GM03348 (cell line): ENCODE measurements at places on chromosomes 16 and 17.

DNA sequence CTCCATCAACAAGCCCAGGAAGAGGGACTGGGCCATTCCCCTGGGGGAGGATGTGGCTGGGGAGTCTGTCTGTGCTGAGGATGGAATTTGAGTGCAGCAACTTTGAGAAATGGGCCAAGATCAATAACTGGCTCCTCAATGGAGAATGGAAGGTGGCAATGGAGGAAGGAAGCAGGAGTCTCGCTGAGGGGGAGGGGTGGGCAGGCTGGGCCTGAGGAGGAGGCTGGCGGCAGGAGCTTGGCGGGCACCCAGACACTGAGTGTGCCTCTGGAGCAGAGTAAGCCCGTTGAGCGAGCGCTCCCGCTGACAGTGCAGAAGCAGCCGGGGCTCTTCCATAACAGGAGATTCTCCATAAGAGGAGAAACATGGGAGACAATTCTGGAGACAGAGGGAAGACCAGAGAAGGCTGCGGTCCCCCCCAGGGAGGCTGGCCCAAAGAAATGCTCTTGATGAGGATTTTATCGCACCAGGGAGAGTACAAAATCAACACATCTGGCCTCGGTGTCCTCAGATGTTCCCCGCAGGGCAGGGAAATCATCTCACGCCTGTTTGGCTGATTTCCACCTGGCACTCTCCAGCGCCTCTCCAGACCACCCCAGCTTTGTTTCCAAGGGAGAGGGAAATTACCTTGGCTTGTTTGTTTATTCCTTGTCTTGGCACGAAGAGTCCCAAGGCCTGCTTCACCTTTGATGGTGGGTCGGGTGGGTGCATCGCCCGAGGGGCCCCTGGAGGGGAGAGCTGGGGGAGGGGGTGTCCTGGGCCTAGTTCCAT, 2.8 kb upstream of the MMP15 start:
- DNase-seq = peak; percentile 87

DNA sequence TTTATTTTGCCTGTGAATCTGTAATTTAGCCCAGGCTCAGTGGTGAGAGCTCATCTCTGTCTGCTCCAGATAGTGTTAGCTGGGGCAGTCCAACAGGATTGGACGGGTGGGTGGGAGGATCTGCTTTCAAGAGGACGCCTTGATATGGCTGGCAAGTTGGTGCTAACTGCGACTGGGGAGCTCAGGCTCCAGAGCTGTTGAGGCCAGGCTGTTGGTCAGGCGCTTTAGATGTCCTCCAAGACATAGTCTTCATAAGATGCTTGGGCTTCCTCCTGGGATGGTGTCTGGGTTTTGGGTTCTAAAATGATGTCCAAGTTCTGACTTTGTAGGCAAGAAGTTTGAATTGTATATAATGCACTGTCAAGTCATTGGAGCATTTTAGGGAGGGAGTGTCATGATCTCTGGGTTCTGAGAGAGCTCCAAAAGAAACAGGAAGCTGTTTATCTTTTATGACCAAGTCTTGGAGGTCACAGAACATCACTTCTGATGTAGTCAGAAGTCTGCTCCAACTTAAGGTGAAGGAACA, 12.8 kb upstream of the PCTP start:
- no peak for DNase-seq

- no peak for DNase-seq
Observed at GRCh38 chr16:10833271-10833670, 14.7 kb upstream of the TVP23A start.

GRCh38 chr17:66906321-66907278, 57.9 kb upstream of the CACNG4 start:
- DNase-seq = peak; percentile 84

- DNase-seq = no peak
Observed at GRCh38 chr16:76346210-76346609, 69.0 kb downstream of the CNTNAP4 start.

GRCh38 chr17:29524692-29525091, 42.1 kb downstream of the ABHD15 start:
- DNase-seq = no peak

GRCh38 chr16:56450275-56450985, 702 bp downstream of the NUDT21 start:
- peak; percentile 48 for DNase-seq

DNA sequence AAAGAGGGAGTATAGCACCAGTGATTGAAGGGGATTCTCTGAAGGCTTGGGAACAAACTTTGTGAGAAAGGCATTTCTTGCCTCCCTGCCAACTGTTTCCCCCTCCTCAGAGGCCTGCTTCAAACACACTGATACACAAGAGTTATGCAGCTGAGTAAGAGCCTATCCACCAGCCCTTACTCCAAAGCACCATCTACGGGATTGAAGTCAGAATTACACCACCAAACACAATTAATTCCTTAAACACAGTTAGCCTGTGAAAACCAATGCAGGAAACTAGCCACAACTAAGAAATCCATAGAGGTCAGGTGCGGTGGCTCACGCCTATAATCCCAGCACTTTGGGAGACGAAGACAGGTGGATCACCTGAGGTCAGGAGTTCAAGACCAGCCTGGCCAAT, 138.3 kb downstream of the SHCBP1 start:
- DNase-seq = no peak

GRCh38 chr17:61366715-61367413, 32.8 kb upstream of the TBX2 start:
- DNase-seq = no peak

DNA sequence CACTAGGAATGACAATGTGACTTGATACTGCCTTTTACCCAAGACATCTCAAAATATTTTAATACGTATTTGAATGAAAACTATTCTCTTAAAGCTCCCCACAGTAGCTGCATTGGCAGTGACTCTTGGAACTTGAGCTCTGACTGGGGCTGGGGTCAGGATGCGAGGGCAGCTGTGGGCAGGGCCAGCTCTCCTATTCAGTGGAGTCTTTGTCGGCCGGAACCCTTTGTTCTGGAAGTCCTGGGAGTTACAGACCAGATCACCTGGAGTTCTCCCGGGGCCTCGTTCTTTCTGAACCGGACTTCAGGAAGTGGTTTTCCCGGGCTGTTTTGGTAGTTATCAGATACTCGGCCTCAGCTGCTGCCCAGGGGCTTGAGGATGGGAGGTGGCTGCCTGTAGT, 84.9 kb downstream of the NPIPB11 start:
- DNase-seq = no peak

DNA sequence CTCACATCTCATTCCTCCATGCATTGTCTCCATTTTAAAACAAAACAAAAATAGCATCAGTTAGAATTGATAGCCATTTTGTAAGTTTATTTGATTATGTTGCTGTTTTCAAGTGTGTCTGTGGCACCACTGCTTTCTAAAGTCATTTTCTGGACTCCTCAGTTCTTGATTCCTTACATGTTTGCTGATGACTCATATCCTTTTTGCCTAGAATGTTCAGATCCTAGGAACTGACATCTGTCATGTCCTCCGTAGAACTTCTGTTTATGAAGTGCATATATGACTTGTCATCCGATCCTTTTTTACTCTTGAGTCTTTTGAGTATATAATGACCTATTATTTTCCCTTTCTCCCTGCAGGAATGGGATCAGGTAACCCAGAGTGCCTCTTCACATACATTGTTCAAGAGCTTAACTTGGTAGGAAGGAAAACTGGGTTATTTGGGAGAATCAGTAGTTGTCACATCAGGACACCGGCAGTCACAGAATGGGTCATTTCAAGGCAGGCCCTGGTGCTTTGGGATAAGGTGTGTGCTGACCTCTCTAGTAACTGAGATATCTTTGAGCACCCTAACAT, 69.2 kb downstream of the MAP2K4 start:
- peak; percentile 28 for DNase-seq
